ENCODE measurements at places on chromosomes 13 and 19.

GRCh38 chr19:2340496-2341243 is 12.2 kb downstream of the SPPL2B start:
- no peak for DNase-seq

- no peak for DNase-seq
Observed at GRCh38 chr19:29189033-29189360, 24.0 kb downstream of the UQCRFS1 start.

- no peak for DNase-seq
Observed at GRCh38 chr13:66468656-66469055, 761.5 kb downstream of the PCDH9 start.

GRCh38 chr19:2609389-2610116 is 92.9 kb downstream of the GNG7 start:
- no peak for DNase-seq

DNA sequence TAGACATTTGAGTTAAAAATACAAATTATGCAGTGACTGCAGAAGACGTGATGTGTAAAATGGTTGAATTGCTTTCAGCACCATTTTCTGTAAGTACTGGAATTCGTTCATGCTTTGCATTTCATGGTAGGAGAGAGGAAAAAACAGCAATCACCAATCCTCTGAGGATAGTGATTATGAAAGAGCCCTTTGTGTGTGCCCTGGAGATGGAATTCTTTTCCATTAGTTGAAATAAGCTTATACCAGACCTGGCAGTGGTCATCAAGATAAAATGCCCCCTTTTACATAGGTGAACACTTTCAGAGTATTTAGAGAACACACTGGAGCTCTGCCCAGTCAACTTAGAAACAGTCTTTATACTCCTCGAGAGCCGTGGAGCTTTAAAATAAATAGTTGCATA is 1.7 kb downstream of the CNMD start:
- DNase-seq, result no peak
